A549 treated with DMSO at 1 μM for 4 hours (cell line): ENCODE measurements at places on chromosomes 1 and 21. TPM values are rescaled to one million over a fixed set of nuclear protein-coding genes. Genes with fewer than 3 reads are reported as not detected.

ADAM15 gene
- 64.6 to 76.9 TPM (median 67.8 TPM) in 5 replicates for total RNA-seq

MLLT11 gene
- total RNA-seq = 15.9 to 20.3 TPM (median 18.8 TPM) in 5 replicates

PCSK9 gene
- total RNA-seq = 3.8 to 4.6 TPM (median 4.1 TPM) in 5 replicates

PLPPR4 gene
- total RNA-seq = 0.02 TPM in 1 of 5 replicates, not detected in the others

SMCP gene
- not detected in 5 replicates for total RNA-seq

COL6A1 gene
- total RNA-seq = 18.6 to 24.0 TPM (median 20.1 TPM) in 5 replicates

PRRX1 gene
- 0.10 TPM in 1 of 5 replicates, not detected in the others for total RNA-seq

GIPC2 gene
- total RNA-seq = 0.02 to 0.03 TPM in 2 of 5 replicates, not detected in the others

CFHR1 gene
- total RNA-seq = 0.10 to 0.39 TPM (median 0.31 TPM) in 4 of 5 replicates, not detected in the other

SAMD11 gene
- total RNA-seq = 17.3 to 36.9 TPM (median 28.0 TPM) in 5 replicates

GSTM1 gene
- total RNA-seq = not detected in 5 replicates

C1orf53 gene
- 6.2 to 7.7 TPM (median 6.3 TPM) in 5 replicates for total RNA-seq

TEX35 gene
- total RNA-seq = 0.07 TPM in 1 of 5 replicates, not detected in the others

CAMK2N1 gene
- total RNA-seq = 33.9 to 47.9 TPM (median 40.8 TPM) in 5 replicates

MYCL gene
- total RNA-seq = 1.1 to 1.6 TPM (median 1.3 TPM) in 5 replicates

DRAXIN gene
- total RNA-seq = 0.09 to 0.23 TPM (median 0.17 TPM) in 5 replicates

SPRR3 gene
- not detected in 5 replicates for total RNA-seq

SERPINC1 gene
- 0.07 TPM in 2 of 5 replicates, not detected in the others for total RNA-seq

STUM gene
- 0.02 TPM in 1 of 5 replicates, not detected in the others for total RNA-seq

RNF223 gene
- 0.16 to 0.58 TPM (median 0.39 TPM) in 5 replicates for total RNA-seq

LCE2C gene
- not detected in 5 replicates for total RNA-seq
